Mesothelial cell of epicardium (in vitro differentiated cells): ENCODE measurements at places on chromosomes 1 and 21.

DNA sequence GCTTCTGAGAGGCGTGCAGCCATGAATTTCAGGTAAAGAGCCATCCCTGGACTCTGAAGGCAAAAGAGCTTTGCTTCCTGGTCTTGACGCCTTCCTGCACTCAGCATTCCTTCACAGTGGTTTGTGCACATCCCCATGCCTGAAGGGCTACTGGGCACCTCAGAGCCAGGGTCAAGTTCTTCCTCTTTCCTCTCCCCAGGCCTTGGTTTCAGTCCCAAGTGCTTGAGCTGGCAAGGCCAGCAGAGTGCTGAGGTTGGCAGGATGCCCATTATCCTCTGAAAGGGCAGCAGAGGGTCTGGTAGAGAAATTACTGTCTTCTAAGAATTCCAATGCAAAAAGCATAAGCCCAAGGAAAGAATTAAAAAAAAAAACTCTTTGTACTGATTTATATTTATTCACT, 1064.9 kb downstream of the TTLL7 start:
- peaks cover 12% of the 10 kb centered on the region for H3K4me1 ChIP-seq
- DNase-seq = no peak
- H3K27ac ChIP-seq = no peak overlapping the region
- no peaks in the 10 kb centered on the region for H3K27me3 ChIP-seq

GRCh38 chr21:42118901-42119300, 47.8 kb downstream of the UMODL1 start:
- peaks cover 48% of the 10 kb centered on the region for H3K27me3 ChIP-seq
- H3K36me3 ChIP-seq = no peaks in the 10 kb centered on the region
- no peak for DNase-seq
- no peak overlapping the region for H3K27ac ChIP-seq
- H3K4me1 ChIP-seq = peaks cover 16% of the 10 kb centered on the region

DNA sequence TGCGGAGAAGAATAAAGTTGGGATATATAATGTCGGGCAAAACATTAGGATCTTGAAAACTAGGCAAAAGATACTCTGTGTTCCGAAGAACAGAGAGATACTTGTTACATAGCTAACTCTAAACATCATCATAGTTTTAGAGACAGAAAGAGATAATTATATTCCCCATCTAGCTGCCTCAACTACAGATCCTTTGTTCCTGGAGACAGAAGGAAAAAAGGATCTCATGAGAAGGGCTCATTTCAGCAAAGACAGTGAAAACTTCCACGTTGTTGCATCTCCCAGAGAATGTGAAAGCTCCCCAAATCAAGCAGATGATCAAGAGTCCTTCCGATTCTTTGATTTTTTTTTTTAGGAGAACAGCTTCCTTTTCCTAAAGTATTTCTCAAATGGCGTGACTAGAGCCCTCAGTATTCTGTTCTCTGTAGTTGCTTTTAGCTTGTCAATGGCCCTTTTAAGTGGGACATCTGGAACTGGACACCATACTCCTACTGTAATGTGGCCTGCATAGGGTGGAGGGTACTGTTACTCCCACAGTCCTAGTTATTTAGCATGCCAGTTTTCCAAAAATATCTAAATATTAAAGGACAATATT, 1048.2 kb downstream of the TTLL7 start:
- DNase-seq = no peak
- no peak overlapping the region for H3K4me3 ChIP-seq
- no peaks in the 10 kb centered on the region for H3K4me1 ChIP-seq
- no peak overlapping the region for H3K27ac ChIP-seq
- H3K27me3 ChIP-seq = no peaks in the 10 kb centered on the region
- H3K36me3 ChIP-seq = no peaks in the 10 kb centered on the region

GRCh38 chr21:29230551-29231261, 68.0 kb upstream of the BACH1 start:
- peaks cover 6% of the 10 kb centered on the region for H3K4me1 ChIP-seq
- no peak overlapping the region for H3K27ac ChIP-seq
- no peaks in the 10 kb centered on the region for H3K27me3 ChIP-seq
- H3K36me3 ChIP-seq = no peaks in the 10 kb centered on the region
- H3K4me3 ChIP-seq = no peak overlapping the region

DNA sequence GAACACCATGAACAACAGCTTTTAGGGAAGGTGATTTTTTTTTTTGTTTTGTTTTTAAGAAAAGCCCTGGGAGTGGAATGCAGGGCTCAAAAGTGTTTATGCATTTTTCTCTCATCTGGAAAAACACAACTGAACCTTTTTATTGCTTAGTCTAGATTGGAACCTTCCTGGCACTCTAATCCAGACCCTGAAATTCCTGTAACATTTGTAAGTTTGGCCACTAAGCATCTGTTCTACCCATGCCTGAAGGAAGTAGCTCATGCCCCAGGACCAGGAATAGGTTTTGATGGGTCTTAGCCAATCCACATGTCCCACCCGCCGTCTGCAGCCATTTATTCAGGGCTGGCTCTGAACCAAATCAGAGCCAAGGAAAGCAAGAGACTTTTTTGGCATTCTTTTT, 39.7 kb upstream of the SLC2A1 start:
- peaks cover 30% of the 10 kb centered on the region for H3K4me1 ChIP-seq
- H3K36me3 ChIP-seq = peaks cover 5% of the 10 kb centered on the region
- DNase-seq = no peak

DNA sequence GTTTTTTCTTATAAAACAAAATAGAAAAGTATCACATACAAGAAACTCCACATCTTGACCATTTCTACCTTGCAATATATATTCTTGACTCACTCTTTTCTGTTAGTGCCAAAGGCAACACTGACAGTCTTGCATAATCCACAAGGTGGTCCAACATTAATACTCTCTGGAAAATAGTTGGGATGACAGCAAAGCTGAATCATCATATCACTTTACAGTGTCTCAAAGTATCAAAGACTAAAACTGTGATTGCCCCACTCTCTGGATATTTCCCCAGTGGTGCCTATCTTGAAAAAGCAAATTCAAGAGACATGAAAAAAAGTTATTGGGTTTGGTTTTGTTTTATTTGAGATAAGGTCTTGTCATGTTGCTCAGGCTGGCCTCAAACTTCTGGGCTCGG, 14.6 kb upstream of the TGFBR3 start:
- DNase-seq = no peak
- no peak overlapping the region for H3K4me3 ChIP-seq
- no peaks in the 10 kb centered on the region for H3K27me3 ChIP-seq
- H3K27ac ChIP-seq = no peak overlapping the region
- no peaks in the 10 kb centered on the region for H3K4me1 ChIP-seq
- no peaks in the 10 kb centered on the region for H3K36me3 ChIP-seq

DNA sequence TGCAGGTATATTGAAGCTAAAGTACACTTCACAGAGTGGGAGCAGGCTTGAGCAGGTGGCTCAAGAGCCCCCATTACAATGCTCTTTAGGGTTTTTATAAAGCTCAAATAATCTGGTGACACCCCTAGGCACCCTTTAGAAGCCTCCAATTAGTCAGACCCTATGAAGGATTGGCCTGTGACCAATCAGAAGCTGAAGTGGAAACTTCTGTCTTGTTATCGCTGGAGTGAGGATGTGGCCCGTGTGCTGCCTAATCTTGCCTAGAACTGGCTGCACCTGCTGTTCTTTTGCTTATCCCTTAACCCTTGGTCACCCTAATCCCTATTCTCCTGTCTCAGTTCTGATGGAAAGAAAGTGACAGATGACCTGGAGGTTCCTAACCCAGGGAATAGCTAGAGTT, 70.8 kb upstream of the ABCG1 start:
- DNase-seq = no peak
- peaks cover 11% of the 10 kb centered on the region for H3K4me1 ChIP-seq
- peaks cover 9% of the 10 kb centered on the region for H3K27me3 ChIP-seq
- no peaks in the 10 kb centered on the region for H3K36me3 ChIP-seq

DNA sequence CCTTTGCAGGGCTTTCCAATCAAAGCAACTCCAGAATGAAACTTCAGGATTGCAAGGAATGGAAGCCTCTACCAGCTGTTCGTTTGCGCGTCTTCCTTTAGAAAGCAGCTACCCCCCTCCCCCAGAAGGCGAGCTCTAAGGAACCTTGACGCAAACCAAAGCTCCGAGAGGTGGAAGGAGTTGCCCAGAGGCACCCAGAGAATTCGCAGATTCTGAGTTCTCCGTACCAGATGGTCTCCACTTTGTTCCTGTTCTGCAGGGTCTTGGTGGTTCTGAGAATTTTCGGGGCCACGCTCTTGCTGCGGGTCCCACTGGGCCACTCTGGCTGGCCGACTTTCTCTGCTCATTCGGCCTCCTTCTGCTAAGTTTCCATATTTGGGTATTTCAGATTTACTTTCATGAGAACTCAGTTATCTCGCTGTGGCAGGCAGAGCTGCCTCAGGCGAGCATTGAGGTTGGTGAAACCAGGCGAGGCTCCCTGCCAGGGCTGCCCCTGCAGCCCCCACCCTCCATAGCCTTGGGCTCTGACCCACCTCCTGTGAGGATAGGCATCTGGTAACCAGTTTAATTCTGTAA, 801 bp downstream of the TRAF5 start:
- H3K27ac ChIP-seq = peak overlapping the region; percentile 93
- peaks cover 49% of the 10 kb centered on the region for H3K4me1 ChIP-seq
- H3K36me3 ChIP-seq = no peaks in the 10 kb centered on the region
- DNase-seq = peak; percentile 58
- no peaks in the 10 kb centered on the region for H3K27me3 ChIP-seq

DNA sequence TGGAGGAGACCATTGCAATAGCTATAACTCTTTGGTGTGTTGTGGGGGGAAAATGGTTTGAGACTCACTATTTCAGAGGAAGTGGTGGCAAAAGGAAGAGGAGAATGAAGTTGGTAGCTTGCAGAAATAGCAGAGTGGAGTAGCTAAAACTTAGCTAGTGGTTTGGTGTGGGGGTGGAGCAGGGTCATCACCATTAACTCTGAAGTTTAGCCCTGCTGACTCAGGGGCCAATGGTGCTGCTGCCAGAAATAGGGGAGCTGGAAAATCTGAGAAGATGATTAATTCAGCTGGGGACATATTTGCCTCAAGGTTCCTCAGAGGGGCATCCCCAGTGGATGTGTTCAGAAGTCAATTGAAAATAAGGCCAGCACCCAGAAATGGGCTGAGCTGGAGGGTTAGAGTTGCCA, 65.4 kb downstream of the RUNX1 start:
- H3K36me3 ChIP-seq = no peaks in the 10 kb centered on the region
- H3K27ac ChIP-seq = no peak overlapping the region
- no peak for DNase-seq
- H3K4me1 ChIP-seq = peaks cover 11% of the 10 kb centered on the region

DNA sequence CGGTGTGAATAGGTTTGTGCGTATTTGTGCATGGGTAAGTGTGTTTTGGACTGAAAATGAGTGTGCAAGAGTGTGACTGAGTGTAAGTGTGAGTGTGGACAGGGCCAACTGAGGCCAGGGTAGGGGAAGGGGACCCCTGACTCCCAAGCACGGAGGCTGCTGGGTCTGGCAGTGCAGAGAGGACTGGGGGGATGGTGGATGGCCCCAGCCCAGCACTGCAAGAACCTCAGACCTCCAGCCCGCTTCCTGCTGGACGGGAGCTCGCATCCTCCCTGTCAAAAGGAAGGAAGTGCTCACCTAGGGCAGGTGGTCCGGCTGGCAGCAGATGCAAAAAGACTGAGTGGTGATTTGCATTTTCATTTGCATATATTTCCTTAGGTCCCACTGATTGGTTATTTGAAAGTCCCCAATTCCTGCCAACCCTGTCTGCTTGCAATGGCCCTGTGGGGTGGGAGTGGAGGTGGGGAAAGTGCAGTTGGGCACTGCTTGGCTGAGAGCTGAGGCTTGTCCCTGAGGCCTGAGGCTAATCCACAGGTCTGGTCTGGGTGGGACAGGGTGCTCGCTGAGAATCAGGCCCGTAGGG, 42.8 kb upstream of the CASZ1 start:
- no peak overlapping the region for H3K27ac ChIP-seq
- no peak for DNase-seq
- H3K4me1 ChIP-seq = peaks cover 3% of the 10 kb centered on the region
- H3K36me3 ChIP-seq = no peaks in the 10 kb centered on the region

- no peak for DNase-seq
- peaks cover 4% of the 10 kb centered on the region for H3K4me1 ChIP-seq
- H3K27ac ChIP-seq = no peak overlapping the region
- no peaks in the 10 kb centered on the region for H3K27me3 ChIP-seq
These were observed 11.9 kb upstream of the TMEM61 start for GRCh38 chr1:54968551-54968950.

GRCh38 chr1:113282008-113282892, 108.1 kb upstream of the MAGI3 start:
- H3K4me1 ChIP-seq = peaks cover 54% of the 10 kb centered on the region
- no peaks in the 10 kb centered on the region for H3K36me3 ChIP-seq
- no peak for DNase-seq
- no peaks in the 10 kb centered on the region for H3K27me3 ChIP-seq

- no peak overlapping the region for H3K4me3 ChIP-seq
- no peaks in the 10 kb centered on the region for H3K27me3 ChIP-seq
- DNase-seq = no peak
These were observed 188.9 kb downstream of the SIPA1L2 start for GRCh38 chr1:232441036-232441411.

DNA sequence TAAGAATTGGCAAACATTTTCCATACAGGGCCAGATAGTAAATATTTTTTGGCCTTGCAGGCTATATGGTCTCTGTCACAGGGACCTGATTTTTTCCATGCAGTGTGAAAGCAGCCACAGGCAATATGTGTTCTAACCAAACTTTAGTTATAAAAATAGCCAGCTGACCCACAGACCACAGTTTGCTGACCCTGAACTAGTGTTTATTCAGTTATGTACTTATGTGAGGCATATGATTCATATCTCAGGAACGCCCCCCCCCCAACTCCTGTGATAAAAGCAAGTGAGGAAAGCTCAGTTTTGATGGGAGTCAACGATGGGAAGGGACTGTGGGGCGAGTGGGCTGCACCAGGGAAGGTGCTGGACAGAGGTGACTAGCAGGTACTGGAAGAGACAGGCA, 80.1 kb downstream of the HMGB4 start:
- no peak overlapping the region for H3K4me3 ChIP-seq
- no peaks in the 10 kb centered on the region for H3K36me3 ChIP-seq
- DNase-seq = no peak
- H3K27me3 ChIP-seq = peaks cover 31% of the 10 kb centered on the region

DNA sequence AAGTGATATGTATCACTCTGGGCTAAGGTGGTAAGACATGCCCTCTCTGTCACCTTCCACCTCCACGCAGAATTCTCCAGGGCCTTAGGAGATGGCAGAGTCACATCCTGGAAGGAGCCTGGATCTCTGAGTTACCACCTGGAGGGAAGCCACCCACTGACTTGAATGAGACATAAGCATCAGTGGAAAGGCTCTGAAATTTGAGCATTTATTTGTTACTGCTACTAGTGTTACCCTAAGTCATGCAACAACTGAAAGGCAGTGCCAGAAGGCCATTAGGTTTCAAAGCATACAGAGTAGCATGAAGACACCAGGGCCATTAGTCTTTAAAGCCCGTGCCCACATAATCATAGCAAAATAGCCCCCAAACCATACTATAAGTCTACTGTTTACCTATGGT, 230.3 kb upstream of the IRF2BP2 start:
- H3K36me3 ChIP-seq = no peaks in the 10 kb centered on the region
- DNase-seq = no peak
- H3K4me3 ChIP-seq = no peak overlapping the region
- no peaks in the 10 kb centered on the region for H3K27me3 ChIP-seq
- H3K4me1 ChIP-seq = peaks cover 31% of the 10 kb centered on the region

- H3K4me1 ChIP-seq = peaks cover 5% of the 10 kb centered on the region
- no peak overlapping the region for H3K4me3 ChIP-seq
- no peak overlapping the region for H3K27ac ChIP-seq
- H3K27me3 ChIP-seq = no peaks in the 10 kb centered on the region
- peaks cover 5% of the 10 kb centered on the region for H3K36me3 ChIP-seq
- DNase-seq = no peak
These were observed 3.1 kb downstream of the C1orf162 start for GRCh38 chr1:111476761-111477309.
